ENCODE measurements at places on chromosomes 12 and 14.
A peak's percentile ranks its signal among the peaks of the same experiment; 100 is the strongest.

- no peak for DNase-seq
These were observed 101.6 kb downstream of the SLC15A5 start for GRCh38 chr12:16175840-16176239.

GRCh38 chr14:74616996-74617700 is 5.1 kb upstream of the LTBP2 start:
- DNase-seq: peak; percentile 45

DNA sequence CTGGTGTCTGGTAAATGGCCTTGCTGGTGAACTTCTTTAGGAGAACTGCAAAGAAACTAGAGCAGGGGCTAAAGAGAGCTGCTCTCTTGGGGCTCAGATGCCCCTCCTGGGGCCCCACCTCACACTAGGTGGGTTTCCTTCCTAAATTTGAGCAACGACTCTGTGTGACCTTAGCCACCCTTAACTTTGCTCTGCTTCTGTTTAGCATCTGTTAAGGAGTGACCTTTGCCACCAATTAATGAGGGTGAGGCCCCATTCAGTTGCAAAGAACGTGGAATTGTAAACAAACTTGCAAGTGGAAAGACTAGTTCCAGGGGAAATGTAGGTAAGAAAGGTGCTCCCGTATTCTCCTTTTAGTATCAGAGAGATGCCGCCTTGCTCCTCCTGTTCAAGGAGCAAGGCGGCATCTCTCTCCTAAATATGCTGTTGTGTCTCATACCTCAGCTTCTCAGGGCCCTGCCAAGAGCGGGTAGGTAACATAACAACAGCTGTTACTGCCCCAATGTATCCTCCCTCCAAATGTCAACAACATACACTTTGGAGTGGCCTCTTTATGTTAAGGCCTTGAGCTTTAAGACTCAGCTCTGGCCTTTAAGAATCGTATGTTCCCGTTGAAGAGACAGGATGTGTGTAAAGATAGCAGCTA is 77.6 kb upstream of the FUT8 start:
- no peak for DNase-seq

DNA sequence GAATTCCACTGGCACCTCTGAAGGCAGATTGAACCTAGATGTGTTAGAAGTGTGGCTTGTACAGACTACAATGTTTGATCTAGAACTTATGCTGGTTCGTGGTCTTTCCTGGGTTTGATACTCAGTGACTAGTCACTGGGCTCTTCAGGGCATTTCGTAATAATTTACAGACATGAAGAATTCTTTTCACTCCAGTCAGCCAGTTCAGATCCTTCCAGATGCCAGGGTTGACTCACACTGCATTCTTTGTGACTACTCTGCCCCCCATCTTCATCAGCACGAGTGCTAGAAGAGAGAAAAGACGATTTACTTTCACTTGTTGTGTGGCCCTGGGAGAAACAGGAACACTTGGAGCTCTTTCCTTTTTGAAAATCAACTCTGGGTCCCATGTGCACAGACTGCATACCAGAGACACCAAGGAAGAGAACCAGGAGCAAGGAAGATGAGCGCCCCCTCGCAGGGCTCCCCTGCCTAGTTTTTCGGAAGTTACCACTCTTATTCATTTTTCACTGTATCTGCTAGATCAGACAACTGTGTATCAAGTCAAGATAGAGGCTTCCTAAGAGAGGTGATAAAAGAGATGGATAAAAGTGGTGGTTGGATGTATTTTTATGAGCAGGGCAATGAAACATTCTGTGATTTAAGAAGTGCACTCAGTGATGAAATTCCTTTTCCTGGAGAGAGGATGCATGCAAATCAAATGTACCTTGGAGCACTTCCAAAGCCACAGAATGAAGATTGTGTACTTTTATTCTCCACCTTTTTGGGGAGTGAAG is 33.5 kb upstream of the EVL start:
- peak; percentile 98 for DNase-seq

- peak; percentile 82 for DNase-seq
These were observed 280.6 kb upstream of the PWP1 start for GRCh38 chr12:107404981-107405380.

- no peak for DNase-seq
These were observed 164.8 kb downstream of the ZFP36L1 start for GRCh38 chr14:68627868-68628604.

- DNase-seq: no peak
These were observed 707.5 kb downstream of the GALC start for GRCh38 chr14:87285506-87285905.

GRCh38 chr12:62917926-62918325 is 17.0 kb downstream of the PPM1H start:
- DNase-seq: no peak

GRCh38 chr12:77918046-77918445 is 87.4 kb downstream of the NAV3 start:
- no peak for DNase-seq

GRCh38 chr12:128018067-128018466 is 248.9 kb upstream of the TMEM132C start:
- DNase-seq: no peak

- no peak for DNase-seq
These were observed 24.5 kb upstream of the PPP1R13B start for GRCh38 chr14:103871596-103872480.

DNA sequence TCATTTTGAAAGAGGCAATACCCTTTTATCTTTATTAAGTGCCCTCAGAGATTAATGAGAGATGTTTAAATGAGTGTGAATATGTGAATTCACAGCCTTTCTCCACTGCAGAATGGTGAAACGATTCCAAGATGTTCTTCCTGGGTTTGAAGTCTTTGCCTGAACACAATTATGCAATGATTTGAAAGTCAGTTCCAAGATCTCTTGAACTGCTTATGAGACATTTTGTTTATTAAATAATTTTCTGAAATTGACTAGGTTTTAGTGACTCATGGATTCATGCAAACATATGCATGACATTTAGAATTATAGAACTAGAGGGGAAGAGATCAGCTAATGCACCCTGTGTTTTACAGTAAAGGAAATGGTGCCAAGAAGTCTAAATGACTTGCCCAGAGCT is 118.1 kb upstream of the SLC38A2 start:
- DNase-seq: no peak

DNA sequence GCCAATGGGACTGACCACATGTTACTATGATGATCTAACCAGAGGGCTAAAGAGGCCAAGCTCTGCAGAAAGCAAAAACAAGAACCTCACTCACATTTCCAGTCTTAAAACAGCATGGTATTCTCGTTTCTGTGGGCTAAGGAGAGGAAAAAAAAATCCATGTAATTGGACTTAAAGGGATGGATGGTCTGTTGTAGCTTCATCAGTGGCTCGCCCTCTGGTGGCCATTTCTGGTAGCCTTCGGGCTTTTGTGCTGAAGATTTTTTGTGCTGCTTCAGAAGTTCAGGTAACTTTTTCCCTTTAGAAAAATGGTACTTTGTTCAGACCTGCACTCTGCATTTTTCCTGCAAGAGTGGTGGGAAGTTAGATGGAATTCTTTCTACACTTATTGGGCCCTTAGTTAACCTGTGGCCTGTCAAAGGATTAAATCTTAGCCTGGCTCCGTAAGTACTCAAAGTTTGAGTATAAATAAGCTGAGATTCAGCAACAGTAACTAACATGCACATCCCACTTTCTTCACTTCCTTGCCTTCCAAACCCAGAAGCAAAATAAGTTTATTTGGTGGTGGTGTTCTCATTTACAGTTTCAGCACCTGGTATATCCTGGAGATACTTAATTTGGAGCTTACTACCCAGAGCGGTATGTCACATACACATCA is 22.3 kb downstream of the DCAF4 start:
- DNase-seq: peak; percentile 57

- DNase-seq: no peak
These were observed 196.8 kb downstream of the PPM1H start for GRCh38 chr12:62738105-62738504.

DNA sequence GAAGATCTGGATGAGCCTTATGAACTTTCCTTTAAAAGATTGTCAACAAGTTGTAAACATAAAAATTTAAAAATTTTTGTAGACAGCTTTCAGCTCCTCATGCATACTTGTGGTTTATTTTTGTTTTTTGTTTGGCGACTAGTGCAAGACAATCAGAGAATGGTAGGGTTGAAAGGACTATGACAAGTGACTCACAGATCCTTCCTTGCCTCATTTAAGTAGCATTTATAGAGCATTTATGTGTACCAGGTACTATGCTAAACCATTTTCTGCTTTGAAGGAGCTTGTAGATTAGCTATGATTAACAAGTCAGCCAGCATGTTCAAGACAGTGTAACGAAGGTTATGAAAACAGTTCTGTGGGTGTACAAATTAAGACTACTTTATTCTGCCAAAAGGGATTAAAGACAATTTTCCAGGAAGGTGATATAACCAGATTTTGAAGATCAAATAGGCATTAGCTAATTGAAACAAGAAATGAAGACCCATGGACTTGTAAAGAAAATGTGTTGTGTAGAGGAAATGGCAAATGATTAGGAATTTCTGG is 122.0 kb downstream of the PCNX1 start:
- DNase-seq: no peak

GRCh38 chr14:79704041-79704807 is 507.1 kb downstream of the DIO2 start:
- DNase-seq: no peak

Data from ACHN (cell line).